Activated CD8-positive, alpha-beta memory T cell treated with anti-CD3 and anti-CD28 coated beads for 36 hours (primary cell): ENCODE measurements at places on chromosomes 12 and 14. TPM values are rescaled to one million over a fixed set of nuclear protein-coding genes. Genes with fewer than 3 reads are reported as not detected.

The CD4 gene
- 1.6 TPM for total RNA-seq

The ARHGEF40 gene
- total RNA-seq = 0.11 TPM

The B3GNT4 gene
- 0.63 TPM for total RNA-seq

The PTPN6 gene
- 441 TPM for total RNA-seq

The HNF1A gene
- not detected for total RNA-seq

The RND1 gene
- total RNA-seq = 2.3 TPM

The TOMM20L gene
- not detected for total RNA-seq

The FGF6 gene
- not detected for total RNA-seq

The MAP3K9 gene
- 5.5 TPM for total RNA-seq

The KLHDC1 gene
- 0.69 TPM for total RNA-seq

The ANG gene
- total RNA-seq = 0.34 TPM

The CCDC38 gene
- 0.31 TPM for total RNA-seq

The UNC79 gene
- total RNA-seq = 0.02 TPM

The EPYC gene
- total RNA-seq = not detected

The GZMH gene
- total RNA-seq = 151 TPM

The CHST11 gene
- total RNA-seq = 43.5 TPM

The RPS6KL1 gene
- 5.0 TPM for total RNA-seq

The TEX52 gene
- not detected for total RNA-seq

The IGF1 gene
- total RNA-seq = 0.80 TPM

The CSRP2 gene
- total RNA-seq = 0.25 TPM

The TUBA1A gene
- total RNA-seq = 58.9 TPM

The ANKS1B gene
- 0.21 TPM for total RNA-seq
